ENCODE measurements at places on chromosomes 2 and 18. TPM values are rescaled to one million over a fixed set of nuclear protein-coding genes. Genes with fewer than 3 reads are reported as not detected.

Gene FLACC1
- total RNA-seq, result 0.29 TPM

Gene POMC
- 6.2 TPM for total RNA-seq

Gene C18orf54
- 4.0 TPM for total RNA-seq

Gene ACTR1B
- 59.2 TPM for total RNA-seq

Gene C1GALT1C1L
- total RNA-seq, result not detected

Gene LAPTM4A
- 26.9 TPM for total RNA-seq

Gene NGEF
- total RNA-seq, result not detected

Gene SF3B6
- total RNA-seq, result 118 TPM

Gene CHRND
- not detected for total RNA-seq

Gene PROM2
- not detected for total RNA-seq

Gene GRB14
- total RNA-seq, result not detected

Gene NOL4
- 8.5 TPM for total RNA-seq

Gene GTF3C2
- total RNA-seq, result 91.7 TPM
